ENCODE measurements at places on chromosomes 2 and 18.
A peak's percentile ranks its signal among the peaks of the same experiment; 100 is the strongest.

GRCh38 chr2:121735518-121736074 is 1.1 kb downstream of the NIFK start:
- DNase-seq, result no peak

GRCh38 chr18:59140302-59140885 is 710 bp downstream of the SEC11C start:
- no peak for DNase-seq

DNA sequence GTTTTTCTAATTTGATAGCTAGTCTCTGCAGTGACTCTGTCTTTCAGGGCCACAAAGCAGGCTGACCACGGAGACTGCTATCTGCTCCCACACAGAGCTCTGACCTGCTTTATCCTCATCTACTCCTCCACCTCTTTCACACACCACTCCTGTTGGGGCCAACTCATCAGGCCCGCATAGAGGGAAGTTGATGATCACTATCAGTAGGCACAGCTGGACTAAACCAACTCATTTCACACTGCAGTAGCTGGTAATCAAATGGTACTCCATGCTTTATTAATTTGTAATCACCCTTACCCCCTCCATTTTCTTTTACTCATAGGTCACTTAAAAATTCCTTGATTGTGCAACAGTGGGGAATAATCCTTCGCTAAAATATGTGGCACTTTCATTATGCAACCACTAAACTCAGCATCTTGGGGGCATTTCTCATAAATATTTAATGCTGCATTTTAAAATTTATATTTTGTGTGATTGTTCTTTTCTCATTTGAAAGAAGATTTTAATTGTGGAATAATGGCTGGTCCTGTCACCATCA is 249.8 kb upstream of the GCFC2 start:
- no peak for DNase-seq

DNA sequence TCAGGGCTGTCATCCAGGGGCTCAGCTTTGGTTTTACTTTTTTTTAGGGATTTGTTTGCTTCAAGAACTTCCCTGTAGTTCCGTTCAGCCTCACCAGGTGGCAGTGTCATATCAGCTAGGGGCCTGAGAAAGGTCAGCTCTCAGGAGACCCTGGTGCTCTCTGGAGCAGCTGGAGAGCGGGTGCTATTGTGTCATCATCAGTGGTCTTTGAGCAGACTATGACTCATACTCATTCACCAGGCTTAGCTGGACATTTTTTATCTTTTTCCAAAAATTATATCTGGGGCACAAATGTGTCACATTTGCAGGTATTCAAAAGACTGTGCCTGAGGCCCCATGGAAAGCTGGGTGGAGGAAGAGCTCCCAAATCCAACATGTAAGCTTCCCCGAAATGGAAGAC is 24.4 kb downstream of the ZNF892 start:
- DNase-seq, result peak; percentile 75

DNA sequence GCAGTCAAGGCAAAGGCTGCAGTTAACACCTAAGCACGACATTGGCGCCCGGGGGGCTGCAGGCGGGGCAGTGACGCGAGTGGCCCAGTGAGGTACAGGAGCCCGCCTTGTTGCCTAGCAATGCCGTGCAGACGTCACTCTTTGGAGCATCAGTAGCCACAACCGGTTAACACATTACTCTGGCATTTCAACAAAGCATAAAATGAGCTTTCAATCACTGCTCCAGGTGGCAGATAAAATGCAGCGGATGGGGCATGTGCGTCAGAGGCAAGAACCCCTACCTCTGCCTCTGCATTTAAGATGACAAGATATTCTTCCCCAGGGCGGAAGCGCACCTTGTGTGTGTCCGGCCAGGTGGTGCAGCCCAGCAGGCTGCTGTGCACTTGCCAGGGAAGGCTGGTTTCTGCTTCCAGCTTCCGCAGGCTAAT is 139.4 kb downstream of the MTCL1 start:
- DNase-seq, result no peak

- DNase-seq, result no peak
These were observed 290.3 kb upstream of the MMADHC start for GRCh38 chr2:149877913-149878312.

DNA sequence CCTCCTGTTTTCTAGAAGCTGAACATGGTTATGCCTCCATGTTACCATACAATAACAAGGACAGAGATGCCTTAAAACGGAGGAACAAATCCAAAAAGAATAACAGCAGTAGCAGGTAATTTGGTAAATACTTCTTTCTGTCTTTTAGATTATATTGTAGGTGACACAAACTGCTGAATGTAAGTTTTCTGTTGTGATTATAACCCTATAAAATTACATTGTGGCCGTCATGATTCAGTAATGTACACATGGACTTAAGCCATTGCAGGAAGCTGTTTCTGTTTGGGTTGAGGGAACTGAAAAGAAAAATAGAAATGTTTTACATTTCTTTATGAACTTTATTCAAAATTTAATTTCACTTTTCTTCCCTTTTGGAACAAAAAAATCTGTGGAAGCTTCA is 1.2 kb downstream of the MXD1 start:
- DNase-seq, result no peak

GRCh38 chr2:85810371-85811179 is 56.8 kb downstream of the ATOH8 start:
- DNase-seq, result no peak

GRCh38 chr18:45874491-45875184 is 49.2 kb downstream of the SIGLEC15 start:
- no peak for DNase-seq

Data from inflammatory macrophage (primary cell).